Peyer's patch (tissue), 4 donors: ENCODE measurements at places on chromosomes 2 and 18. TPM values are rescaled to one million over a fixed set of nuclear protein-coding genes. Genes with fewer than 3 reads are reported as not detected.

DNA sequence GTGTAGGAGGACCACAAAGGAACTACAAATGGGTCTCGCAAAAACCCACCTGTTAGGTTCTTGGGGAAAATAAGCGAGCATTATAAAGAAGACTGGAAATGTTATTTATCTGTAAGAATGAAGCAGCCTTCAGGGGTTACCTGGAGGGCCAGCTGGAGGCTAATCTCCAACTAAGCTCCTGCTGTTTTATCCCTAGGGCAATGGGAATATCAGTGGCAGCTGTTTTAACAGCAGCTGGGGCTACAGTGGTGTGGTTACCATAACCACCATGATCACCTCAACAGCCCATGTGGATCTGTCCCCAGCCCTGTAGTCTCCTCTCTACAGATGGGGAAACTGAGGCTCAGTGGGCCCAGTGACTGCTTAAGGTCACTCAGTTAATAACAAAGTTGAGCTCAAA lies 108.1 kb downstream of the FTCDNL1 start:
- DNase-seq = no peak
- H3K4me3 ChIP-seq = no peak overlapping the region

GRCh38 chr18:63273222-63273927 lies 46.2 kb downstream of the BCL2 start:
- H3K27me3 ChIP-seq = no peaks in the 10 kb centered on the region
- DNase-seq = no peak
- H3K36me3 ChIP-seq = no peaks in the 10 kb centered on the region
- no peak overlapping the region for H3K27ac ChIP-seq
- H3K4me1 ChIP-seq = no peaks in the 10 kb centered on the region

Gene EVX2
- not detected for total RNA-seq

DNA sequence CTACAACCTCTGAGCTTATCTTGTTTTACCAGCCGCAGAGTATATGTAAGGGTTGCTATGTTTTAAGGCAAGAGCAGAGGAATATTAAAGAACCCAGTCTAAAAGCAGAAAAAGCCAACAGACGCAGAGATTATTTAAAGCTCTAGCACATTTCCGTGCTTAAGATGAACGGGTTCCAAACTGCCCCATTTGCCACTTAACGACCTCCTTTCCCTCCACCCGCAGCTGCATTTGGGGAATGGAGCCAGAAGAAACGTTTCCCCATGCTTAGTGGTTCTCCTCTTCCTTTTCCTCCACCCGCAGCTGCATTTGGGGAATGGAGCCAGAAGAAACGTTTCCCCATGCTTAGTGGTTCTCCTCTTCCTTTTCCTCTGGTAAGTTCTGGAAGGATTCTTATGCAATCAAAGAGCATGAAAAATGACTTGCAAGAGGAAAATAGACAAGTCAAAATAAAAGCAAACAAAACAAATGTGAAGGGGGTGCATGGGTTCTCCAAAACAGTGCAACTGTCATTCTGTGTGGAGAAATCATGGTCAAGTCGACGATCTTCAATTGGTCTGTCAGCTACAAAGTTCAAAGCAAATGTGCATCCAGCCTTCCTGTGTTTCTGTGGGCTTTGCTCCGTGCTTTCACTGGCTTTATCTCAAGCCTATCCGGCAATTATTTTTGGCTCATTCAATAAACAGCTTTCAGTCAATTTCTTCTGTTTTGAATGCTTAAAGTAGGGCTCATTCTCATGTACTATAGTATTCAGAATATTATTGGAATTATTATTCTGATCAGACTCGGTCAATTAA lies 57.8 kb downstream of the DIPK1C start:
- no peak overlapping the region for H3K27ac ChIP-seq
- no peak overlapping the region for H3K4me3 ChIP-seq
- H3K36me3 ChIP-seq = no peaks in the 10 kb centered on the region
- H3K4me1 ChIP-seq = no peaks in the 10 kb centered on the region
- no peak for DNase-seq

GRCh38 chr2:84901593-84902120 lies 3.8 kb upstream of the TMSB10 start:
- DNase-seq = no peak
- H3K27ac ChIP-seq = no peak overlapping the region
- H3K4me3 ChIP-seq = no peak overlapping the region
- peaks cover 19% of the 10 kb centered on the region for H3K4me1 ChIP-seq

Gene IL1RL2
- 2.5 TPM for total RNA-seq

DNA sequence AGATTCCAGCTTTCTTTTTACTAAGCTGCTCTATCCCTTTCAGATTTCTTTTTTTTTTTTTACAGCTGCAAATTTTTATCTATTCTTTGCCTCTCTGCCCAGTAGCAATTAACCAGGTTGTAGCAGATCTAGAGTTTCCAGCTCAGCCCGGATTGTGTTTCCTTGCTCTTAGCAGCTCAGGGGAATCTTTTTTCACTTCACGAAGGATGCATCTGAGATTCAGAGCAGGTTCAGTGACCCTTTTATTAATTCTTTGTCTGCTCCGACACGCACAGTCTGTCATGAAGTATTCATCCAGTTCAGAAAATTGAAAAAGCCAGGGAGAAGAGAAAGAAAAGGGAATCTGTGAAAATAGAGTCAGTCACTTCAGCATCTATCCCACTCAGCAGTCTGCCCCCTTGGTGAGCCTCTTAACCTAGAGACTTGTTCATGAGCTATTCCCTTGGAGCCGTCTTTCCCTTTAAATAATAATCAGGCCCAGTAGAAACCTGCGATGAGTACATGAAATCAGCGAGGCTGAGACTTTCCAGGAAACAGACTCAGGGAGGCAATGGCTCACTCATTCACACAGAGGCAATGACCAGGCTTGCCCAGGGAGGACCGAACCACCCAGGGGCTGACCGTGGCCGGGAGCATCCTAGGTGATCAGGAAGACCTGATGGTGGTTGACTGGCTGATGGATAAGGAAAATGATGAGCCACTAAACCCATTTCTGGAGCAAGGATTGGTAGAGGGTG lies 103.4 kb upstream of the ITGA6 start:
- no peaks in the 10 kb centered on the region for H3K27me3 ChIP-seq
- no peaks in the 10 kb centered on the region for H3K4me1 ChIP-seq
- no peaks in the 10 kb centered on the region for H3K36me3 ChIP-seq
- no peak overlapping the region for H3K27ac ChIP-seq
- no peak for DNase-seq

Gene RNF125
- 1.7 TPM for total RNA-seq

GRCh38 chr2:67208887-67209500 lies 188.1 kb upstream of the ETAA1 start:
- H3K27me3 ChIP-seq = no peaks in the 10 kb centered on the region
- no peaks in the 10 kb centered on the region for H3K4me1 ChIP-seq

DNA sequence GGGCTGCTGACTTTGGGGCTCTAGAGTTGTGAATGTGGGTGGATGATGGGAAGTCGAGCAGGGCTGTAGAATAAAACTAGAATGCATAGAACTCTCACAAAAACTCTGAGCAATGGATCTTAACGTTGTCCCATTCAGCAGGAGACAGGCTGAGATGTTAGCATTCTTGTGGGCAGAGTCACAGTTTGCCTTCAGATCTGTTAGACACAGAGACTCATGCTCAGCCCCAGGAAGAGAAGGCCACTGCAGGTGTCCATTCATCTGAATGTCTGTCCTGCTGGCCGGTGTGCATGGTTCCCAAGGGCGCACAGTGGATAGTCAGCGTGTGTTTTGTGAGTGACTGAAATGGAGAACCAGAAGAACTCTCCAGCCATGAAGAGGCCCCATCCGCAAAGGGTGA lies 111.3 kb downstream of the TSN start:
- H3K27me3 ChIP-seq = no peaks in the 10 kb centered on the region
- no peak overlapping the region for H3K4me3 ChIP-seq
- DNase-seq = no peak
- no peak overlapping the region for H3K27ac ChIP-seq

Gene CD207
- total RNA-seq = not detected

GRCh38 chr2:239175181-239175580 lies 225.6 kb downstream of the HDAC4 start:
- H3K27ac ChIP-seq = no peak overlapping the region
- H3K4me1 ChIP-seq = no peaks in the 10 kb centered on the region
- H3K27me3 ChIP-seq = no peaks in the 10 kb centered on the region
- DNase-seq = no peak
- no peaks in the 10 kb centered on the region for H3K36me3 ChIP-seq

GRCh38 chr18:77210249-77210648 lies 39.4 kb upstream of the GALR1 start:
- H3K4me3 ChIP-seq = no peak overlapping the region
- no peaks in the 10 kb centered on the region for H3K4me1 ChIP-seq
- no peak overlapping the region for H3K27ac ChIP-seq
- H3K36me3 ChIP-seq = no peaks in the 10 kb centered on the region
- no peak for DNase-seq

DNA sequence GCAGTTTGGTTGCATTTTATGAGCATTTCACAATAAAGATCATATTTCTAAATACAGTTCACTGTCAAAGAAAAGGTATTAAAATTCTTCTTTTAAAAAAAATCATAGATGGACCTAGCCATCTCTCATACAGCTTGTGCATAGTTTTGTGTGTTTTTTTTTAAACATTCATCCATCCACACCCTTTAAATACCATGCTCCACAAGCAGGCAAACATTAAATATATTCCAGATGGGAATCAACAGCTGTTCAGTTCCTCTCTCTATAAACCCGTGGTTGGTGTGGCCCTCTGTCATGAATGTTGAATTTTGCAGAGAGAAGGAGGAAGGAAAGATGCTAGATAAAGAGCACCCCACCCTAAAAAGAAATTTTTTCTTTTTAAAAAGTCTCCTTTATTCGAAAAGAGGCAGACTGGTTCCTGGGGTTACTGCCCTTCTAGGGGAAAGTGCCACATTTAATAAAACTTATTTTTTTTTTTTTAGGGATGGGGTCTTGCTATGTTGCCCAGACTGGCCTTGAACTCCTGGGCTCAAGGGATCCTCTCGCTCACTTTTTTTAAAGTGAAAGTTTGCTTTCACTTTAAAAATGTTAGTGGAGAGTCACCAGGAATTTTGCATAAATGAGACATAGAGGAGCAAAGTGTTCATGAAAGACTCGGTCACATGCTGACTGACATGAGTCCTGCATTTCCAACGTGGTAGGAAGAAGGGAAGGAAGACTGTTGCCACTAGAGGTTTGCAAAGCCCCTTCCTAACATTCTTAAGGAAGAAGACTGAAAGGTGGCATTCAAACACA lies 73.9 kb upstream of the LMAN1 start:
- no peak for DNase-seq
- no peaks in the 10 kb centered on the region for H3K36me3 ChIP-seq
- H3K27ac ChIP-seq = no peak overlapping the region
- H3K4me1 ChIP-seq = no peaks in the 10 kb centered on the region

Gene C2orf15
- total RNA-seq = not detected

- peak overlapping the region; percentile 96 for H3K27ac ChIP-seq
- H3K4me3 ChIP-seq = peak overlapping the region; percentile 51
- no peaks in the 10 kb centered on the region for H3K4me1 ChIP-seq
- H3K27me3 ChIP-seq = no peaks in the 10 kb centered on the region
- DNase-seq = peak; percentile 84
Observed at GRCh38 chr18:32019251-32019948, 775 bp downstream of the RNF125 start.

Gene NEURL3
- total RNA-seq = 23.6 TPM

DNA sequence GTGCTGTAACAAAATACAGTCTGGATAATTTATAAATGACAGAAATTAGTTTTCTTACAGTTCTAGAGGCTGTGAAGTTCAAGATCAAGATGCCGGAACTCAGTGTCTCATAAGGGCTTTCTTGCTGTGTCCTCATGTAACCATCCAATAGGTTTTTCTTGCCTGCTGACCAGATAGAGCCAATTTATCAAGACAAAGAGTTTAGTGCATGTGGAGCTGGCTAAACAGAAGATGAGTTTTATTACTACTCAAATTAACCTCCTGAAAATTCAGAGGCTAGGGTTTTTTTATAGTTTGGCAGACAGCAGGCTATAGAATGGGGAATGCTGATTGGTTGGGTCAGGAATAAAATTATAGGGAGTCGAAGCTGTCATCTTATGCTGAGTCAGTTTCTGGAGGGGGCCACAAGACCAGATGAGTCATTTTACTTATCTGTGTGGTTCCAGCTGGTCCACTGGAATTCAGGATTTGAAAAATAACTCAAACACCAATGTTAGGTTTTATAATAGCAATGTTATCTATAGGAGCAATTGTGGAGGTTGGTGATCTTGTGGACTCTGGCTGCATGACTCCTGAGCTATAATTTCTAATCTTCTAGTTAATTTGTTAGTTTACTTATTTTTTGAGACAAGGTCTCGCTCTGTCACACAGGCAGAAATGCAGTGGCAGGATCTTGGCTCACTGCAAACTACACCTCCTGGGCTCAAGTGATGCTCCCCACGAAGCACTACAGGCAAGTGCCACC lies 3.2 kb upstream of the PDK1 start:
- DNase-seq = no peak
- H3K27me3 ChIP-seq = no peaks in the 10 kb centered on the region
- no peaks in the 10 kb centered on the region for H3K4me1 ChIP-seq

DNA sequence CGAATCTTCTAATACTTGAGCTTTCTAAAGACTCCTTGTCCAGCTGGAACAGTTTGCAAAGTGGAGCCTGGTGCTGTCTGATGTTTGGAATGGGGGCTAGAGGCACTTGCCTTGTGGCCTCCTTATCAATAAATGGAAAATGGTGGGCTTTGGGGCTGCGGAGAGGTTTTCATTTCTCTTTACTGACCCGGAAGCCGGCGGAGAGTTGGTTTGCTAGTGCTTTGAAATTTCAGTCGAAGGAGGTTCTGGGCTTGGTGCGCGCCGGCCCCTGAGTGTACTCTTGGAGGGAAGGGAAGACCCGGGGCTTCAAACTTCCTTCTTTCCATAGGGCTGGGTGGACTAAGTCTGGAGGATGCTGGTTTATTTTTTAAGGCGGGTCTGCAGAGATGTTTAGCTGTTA lies 714 bp downstream of the RPIA start:
- H3K27me3 ChIP-seq = no peaks in the 10 kb centered on the region
- H3K36me3 ChIP-seq = no peaks in the 10 kb centered on the region

- no peaks in the 10 kb centered on the region for H3K4me1 ChIP-seq
- no peaks in the 10 kb centered on the region for H3K36me3 ChIP-seq
- DNase-seq = no peak
- H3K4me3 ChIP-seq = no peak overlapping the region
- H3K27ac ChIP-seq = no peak overlapping the region
Observed at GRCh38 chr2:177633111-177633510, 240.5 kb downstream of the AGPS start.

- H3K27ac ChIP-seq = no peak overlapping the region
- H3K4me3 ChIP-seq = no peak overlapping the region
- no peaks in the 10 kb centered on the region for H3K27me3 ChIP-seq
- DNase-seq = no peak
Observed at GRCh38 chr2:224137208-224137607, 98.1 kb upstream of the SERPINE2 start.

Gene DQX1
- total RNA-seq = 88.6 TPM

DNA sequence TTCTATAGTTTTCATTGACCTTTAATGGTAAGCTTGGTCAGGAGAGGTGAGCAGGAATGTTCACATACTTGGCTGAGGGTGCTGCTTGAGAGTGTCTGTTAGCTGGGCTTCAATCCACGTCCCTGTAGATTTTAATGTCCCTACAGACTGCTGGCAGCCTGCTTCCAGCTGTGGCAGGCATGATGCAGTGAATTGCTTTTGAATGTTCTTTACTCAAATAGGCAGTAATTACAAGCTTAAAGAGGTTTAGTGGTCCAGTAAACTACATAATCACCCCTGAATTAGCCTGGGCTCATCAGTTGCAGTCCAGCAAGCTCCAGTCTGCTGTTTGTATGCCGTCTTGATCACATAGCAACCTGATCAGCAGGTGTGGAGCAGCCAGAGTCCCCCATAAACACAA lies 102.1 kb downstream of the MEIS1 start:
- no peaks in the 10 kb centered on the region for H3K27me3 ChIP-seq
- DNase-seq = no peak
- no peaks in the 10 kb centered on the region for H3K36me3 ChIP-seq
- H3K27ac ChIP-seq = no peak overlapping the region
- H3K4me3 ChIP-seq = no peak overlapping the region
- no peaks in the 10 kb centered on the region for H3K4me1 ChIP-seq
